OCI-LY7 (cell line): ENCODE measurements at places on chromosomes 11 and 22. TPM values are rescaled to one million over a fixed set of nuclear protein-coding genes. Genes with fewer than 3 reads are reported as not detected.

GRCh38 chr11:6415797-6416196, 3.1 kb downstream of the APBB1 start:
- DNase-seq, result no peak

- no peak for DNase-seq
These were observed 653 bp downstream of the IL18BP start for GRCh38 chr11:71999362-71999761.

DNA sequence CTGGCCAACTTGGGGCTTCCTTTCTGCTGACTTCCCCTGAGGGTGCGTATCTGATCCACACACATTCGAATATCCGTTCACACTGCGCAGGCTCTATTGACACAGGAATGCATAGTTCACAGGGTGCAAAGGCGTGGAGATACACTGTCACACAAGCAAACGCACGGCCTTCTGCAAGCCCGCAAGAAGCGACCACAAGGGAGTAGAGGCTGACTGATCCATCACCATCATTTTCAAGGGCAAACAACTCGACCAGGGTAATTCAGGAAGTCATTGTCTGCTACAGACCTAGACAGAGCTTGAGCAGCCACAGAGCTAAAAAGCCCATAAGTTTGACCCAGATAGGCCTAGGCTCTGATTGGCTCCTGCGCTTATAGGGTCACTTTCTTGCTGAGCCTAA, 392.3 kb downstream of the MN1 start:
- DNase-seq, result no peak

DNA sequence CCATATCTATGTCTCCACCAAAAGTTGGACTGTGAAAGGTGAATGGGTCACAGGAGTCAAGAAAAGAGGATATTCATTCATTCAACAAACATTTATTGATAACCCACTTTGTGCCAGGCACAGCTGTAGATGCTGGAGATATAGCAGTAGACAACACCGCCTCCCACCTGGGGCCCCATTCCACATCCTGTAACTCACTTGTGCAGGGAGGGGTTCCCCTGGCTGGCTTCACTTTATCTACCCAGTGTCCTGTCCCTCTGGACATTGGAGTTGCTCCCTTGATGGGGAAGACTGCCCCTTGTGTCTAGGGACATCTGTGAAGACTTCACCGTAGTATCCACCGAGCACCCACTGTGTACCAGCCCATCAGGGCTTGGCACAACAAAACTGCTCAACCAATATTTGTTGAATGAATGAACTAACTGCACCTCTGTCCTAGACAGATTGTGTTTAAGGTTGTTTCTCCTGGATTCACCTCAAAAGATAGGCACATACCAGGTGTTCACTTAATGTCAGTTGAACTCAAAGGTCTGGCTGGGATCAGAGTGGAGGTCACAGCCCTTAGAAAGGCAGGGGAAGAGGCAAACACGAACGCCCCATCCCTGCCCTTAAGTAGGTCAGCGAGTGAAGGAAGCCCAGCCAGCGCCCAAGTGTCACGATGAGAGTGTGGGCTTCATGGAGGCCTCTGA, 1.4 kb upstream of the OVOL1 start:
- DNase-seq, result no peak

- no peak for DNase-seq
These were observed 40.1 kb upstream of the TOLLIP start for GRCh38 chr11:1349327-1350041.

Gene PIWIL4
- 0.15 TPM in 1 of 2 replicates, not detected in the other for total RNA-seq

GRCh38 chr11:61357233-61357893, 4.3 kb downstream of the CYB561A3 start:
- peak; percentile 87 for DNase-seq

DNA sequence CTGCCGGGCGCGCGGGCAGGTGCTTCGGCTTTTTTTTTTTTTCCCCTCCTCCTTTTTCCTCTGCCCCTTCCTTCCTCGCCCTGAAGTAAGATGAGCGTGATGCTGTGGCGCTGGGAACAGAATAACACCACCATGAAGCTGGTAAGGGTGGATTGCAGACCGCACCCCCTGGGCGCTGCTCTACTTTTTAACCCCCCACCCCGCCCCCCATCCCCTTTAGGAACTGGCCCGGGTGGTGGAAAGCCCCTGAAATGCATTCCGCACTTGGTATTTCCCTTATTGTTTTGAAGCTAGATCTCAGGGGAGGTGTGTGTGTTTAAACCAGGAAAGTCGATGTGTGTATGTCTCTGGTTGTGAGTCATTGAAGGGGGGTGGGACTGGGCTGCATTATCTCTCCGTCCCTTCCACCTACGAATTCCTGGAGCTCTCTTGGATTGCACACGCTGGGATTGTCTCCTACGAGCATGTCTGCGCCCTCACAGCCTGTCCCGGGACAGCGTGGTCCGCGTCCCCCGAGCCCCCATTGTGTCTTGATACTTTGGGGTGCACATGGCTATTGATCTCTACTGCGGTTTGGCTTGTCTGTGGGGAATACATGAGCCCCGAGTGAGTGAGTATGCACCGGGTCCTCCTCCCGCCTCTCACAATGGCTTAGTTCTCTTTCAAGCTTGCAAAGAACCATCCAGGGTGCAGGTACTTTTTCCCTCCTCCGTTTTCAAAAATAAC, 64.9 kb downstream of the NAV2 start:
- no peak for DNase-seq

Gene MIOX
- total RNA-seq, result 0.53 and 0.74 TPM in 2 replicates

- no peak for DNase-seq
These were observed 87.8 kb downstream of the RCN1 start for GRCh38 chr11:32178692-32179091.
